ENCODE measurements at places on chromosomes 13 and 19. TPM values are rescaled to one million over a fixed set of nuclear protein-coding genes. Genes with fewer than 3 reads are reported as not detected.
A peak's percentile ranks its signal among the peaks of the same experiment; 100 is the strongest.

URAD gene
- total RNA-seq: not detected

- no peaks in the 10 kb centered on the region for H3K27me3 ChIP-seq
- H3K4me3 ChIP-seq: no peak overlapping the region
- no peaks in the 10 kb centered on the region for H3K36me3 ChIP-seq
- H3K27ac ChIP-seq: no peak overlapping the region
- no peak for DNase-seq
- no peaks in the 10 kb centered on the region for H3K4me1 ChIP-seq
Measured at GRCh38 chr19:8593931-8594330, 16.6 kb downstream of the ADAMTS10 start.

- no peaks in the 10 kb centered on the region for H3K36me3 ChIP-seq
- no peaks in the 10 kb centered on the region for H3K27me3 ChIP-seq
- no peak overlapping the region for H3K4me3 ChIP-seq
- H3K4me1 ChIP-seq: no peaks in the 10 kb centered on the region
- no peak for DNase-seq
Measured at GRCh38 chr13:22690756-22691155, 490.0 kb upstream of the SGCG start.

- DNase-seq: peak; percentile 80
- no peaks in the 10 kb centered on the region for H3K27me3 ChIP-seq
- H3K4me3 ChIP-seq: no peak overlapping the region
- H3K36me3 ChIP-seq: no peaks in the 10 kb centered on the region
- H3K4me1 ChIP-seq: peaks cover 3% of the 10 kb centered on the region
Measured at GRCh38 chr19:45100846-45101252, 7.9 kb downstream of the PPP1R37 start.

ZNF763 gene
- 9.8 TPM for total RNA-seq

DNA sequence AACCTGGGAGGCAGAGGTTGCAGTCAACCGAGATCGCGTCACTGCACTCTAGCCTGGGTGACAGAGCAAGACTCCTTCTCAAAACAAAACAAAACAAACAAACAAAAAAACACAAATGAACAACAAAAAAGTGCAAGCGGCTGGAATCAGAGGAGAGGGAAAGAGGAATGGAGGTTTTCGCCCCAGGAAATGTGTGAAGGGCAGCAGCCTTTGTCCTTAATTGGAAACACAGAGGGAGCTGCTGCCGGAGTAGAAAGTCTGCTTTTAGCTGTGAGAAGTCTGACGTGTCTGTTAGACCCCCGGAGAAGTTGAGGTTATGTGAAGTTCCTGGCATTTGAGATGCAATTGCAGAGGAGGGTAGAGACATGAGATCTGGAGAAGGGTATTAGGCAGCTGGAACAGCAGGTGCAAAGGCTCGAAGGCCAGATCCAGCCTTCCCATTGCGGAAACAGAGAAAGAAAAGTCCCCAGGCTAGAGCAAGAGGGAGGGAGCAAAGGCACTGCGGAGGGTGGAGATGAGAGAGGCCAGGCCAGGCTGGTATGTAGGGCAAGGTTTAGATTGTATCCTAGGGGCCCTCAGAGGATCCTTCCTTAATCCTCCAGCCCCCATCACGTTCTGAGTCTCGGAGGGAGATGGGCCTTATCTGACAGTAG lies 473 bp downstream of the TMIGD2 start:
- no peak overlapping the region for H3K4me3 ChIP-seq
- no peak overlapping the region for H3K27ac ChIP-seq
- H3K36me3 ChIP-seq: no peaks in the 10 kb centered on the region
- DNase-seq: no peak

DNA sequence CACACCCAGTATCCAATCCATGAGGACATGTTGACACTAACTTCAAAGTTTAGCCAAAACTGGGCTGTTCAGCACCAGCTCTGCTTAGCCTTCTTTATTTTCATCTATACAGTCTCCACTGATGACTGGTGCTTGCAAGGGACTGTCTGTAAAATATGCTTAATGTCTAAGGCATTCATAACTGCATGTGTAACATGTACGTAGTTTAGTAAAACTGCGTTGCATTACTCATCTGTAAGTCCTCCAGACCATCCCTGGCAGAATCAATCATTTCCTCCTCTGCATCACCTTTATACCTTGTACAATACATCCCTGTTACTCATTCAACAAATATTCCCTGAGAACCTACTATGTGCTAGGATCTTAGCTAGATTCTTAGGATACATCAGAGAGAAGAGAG lies 362.1 kb downstream of the MTUS2 start:
- no peak overlapping the region for H3K27ac ChIP-seq
- H3K36me3 ChIP-seq: no peaks in the 10 kb centered on the region
- no peak for DNase-seq
- no peaks in the 10 kb centered on the region for H3K4me1 ChIP-seq
- H3K4me3 ChIP-seq: no peak overlapping the region
- no peaks in the 10 kb centered on the region for H3K27me3 ChIP-seq

DNA sequence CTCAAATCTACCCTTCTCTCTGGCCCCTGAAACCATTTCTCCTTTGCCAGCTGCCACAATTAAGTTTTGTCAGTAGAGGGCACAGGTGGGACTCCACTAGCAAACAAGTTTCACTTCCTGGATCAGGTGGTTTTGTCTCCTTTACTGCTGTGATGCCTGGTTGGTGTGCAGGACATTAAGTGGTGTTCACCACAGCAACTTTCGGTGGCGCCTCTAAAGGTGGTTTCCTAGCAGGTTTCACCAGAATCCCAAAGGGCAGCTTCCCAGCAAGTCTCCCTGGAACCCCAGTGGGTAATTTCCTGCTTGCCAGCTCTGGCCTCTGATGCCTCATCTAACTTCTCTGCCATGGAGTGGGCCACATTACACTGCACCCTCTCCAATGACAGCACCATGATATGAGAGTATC lies 16.6 kb downstream of the MED4 start:
- H3K4me1 ChIP-seq: no peaks in the 10 kb centered on the region
- H3K4me3 ChIP-seq: no peak overlapping the region
- H3K27me3 ChIP-seq: no peaks in the 10 kb centered on the region
- no peak for DNase-seq
- no peak overlapping the region for H3K27ac ChIP-seq
- H3K36me3 ChIP-seq: peaks cover 35% of the 10 kb centered on the region
